ENCODE measurements at places on chromosomes 6 and 20.
A peak's percentile ranks its signal among the peaks of the same experiment; 100 is the strongest.

DNA sequence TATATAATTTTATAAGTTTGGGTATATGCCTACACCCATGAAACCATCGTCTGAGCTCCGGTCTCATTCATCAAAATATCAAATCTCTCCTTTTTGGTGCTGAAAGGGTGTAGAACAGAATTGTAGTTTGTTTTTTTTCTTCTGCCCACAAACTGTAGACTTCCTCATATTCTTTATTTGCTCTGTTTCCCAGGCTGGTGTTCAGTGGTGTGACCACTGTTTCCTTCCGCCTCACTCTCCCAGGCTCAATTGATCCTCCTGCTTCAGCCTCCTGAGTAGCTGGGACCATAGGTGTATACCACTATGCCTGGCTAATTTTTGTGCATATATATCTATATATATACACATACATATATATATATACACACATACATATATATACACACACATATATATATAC, 139.6 kb upstream of the HCRTR2 start:
- no peak for DNase-seq

- no peak for DNase-seq
These were observed 59.9 kb downstream of the KLHL31 start for GRCh38 chr6:53605543-53606235.

DNA sequence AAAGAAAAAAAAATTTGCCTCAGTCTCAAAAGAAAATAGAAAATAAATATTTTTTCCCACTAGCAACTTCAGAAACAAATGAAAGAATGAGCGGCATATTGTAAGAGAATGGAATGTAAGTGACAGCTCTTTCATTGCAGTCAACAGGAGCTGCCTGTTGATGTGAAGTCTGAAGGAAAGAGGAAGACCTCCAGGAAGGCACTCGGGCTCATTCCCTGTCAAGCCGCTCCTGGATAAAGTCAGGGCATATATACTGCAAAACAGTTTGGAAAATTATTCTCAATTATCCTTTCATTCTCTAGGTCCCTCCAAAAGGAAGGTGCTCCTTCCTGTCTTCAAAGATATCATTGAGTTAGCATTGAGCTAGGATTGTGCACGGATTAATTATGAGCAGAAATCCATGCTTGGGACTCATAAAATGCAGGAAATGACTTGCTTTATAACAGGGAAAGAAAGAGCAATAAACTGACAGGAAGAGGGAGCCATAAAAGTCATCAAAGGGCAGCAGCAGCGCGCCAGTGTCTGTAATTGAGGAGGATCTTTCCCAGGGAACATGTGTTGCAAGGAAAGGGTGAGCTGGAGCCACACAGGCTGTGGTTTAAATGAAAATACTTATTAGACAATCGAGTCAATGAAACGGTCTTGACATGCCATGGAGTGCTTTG, 218.2 kb downstream of the C6orf118 start:
- DNase-seq: no peak

GRCh38 chr20:2217857-2218539, 77.8 kb upstream of the TGM3 start:
- DNase-seq: no peak

- no peak for DNase-seq
These were observed 47.9 kb upstream of the RNF8 start for GRCh38 chr6:37305841-37306425.

- DNase-seq: no peak
These were observed 1.5 kb upstream of the SLC17A3 start for GRCh38 chr6:25875563-25875905.

DNA sequence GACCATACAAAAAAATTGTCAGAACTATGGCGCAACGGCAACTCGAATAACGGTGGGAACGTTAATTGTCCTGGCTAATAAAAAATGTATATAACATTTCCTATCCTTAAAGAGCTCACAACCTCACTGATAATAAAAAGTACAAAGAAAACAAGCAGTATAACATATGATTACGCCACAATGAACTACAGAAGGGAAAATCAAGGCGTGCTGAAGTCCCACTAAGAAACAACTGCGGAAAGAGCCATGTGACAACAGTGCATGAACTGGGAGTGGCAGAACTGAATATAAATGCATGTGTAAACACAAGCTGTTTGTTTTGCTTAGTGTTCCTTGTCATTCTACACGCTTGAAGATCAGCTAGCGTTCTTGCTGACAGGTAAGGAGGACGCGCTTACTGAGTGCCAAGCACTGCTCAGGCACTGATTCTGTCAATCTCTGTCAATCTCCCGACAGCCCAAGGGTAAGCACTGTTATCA, 466 bp upstream of the PSMB1 start:
- DNase-seq: no peak

DNA sequence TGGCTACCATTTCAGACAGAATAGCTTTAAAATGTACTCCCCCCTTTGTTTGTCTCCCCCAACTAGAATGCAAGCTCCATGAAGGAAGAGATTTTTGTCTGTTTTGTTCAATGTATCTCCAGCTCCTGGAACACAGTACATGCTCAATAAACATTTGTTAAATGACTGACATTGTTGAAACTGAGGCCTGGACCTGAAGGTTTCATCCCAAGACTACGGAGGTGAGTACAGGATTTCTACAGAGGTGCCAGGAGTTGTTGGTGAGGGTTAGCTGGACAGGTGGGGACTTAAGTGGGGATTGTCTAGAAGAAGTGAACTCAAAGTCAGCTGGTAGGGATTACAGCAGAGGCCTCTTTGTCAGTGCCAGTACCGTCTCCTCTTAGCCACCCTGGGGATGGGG, 19.4 kb downstream of the VEGFA start:
- peak; percentile 36 for DNase-seq

- DNase-seq: peak; percentile 8
These were observed 1492.5 kb downstream of the HACE1 start for GRCh38 chr6:103367212-103367611.

GRCh38 chr6:127013865-127014264, 104.6 kb upstream of the RSPO3 start:
- DNase-seq: no peak

- DNase-seq: no peak
These were observed 5.9 kb downstream of the TBX18 start for GRCh38 chr6:84758486-84758885.

GRCh38 chr6:36683145-36683655, 4.7 kb downstream of the CDKN1A start:
- DNase-seq: no peak

DNA sequence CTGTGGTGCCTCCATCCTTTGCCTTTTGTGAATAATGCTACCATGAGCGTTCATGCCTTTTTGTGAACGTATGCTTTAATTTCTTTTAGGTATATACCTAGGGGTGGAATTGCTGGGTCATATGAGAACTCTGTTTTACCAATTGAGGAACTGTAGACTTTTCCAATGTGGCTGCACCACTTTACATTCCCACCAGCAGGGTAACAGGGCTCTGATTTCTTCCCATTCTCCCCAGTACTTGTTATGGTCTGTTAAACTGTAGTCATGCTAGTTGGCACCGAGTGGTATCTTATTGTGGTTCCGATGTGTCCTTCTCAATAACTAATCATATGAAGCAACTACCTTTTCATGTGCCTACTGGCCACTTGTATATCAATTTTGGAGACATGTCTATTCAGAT, 312.1 kb downstream of the GMDS start:
- DNase-seq: no peak

DNA sequence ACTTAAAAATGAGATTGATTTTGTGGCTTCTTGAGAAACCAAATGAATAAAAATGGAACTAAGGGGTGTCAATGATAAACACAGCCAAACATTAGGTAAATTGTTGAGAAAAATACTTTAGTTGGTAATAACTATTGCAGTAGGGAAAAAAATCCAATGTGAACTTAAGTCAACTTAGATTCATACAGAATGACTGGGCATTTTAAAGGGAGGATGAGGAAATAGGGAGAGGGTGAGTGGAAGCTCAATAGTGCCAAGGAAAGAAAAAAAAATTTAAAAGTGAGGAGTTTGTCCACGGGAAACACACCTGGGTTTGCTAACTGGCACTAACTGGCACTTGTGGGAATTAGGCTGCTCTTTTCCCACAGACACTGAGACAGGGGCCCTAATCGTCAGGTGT, 26.2 kb upstream of the PGK2 start:
- no peak for DNase-seq

- no peak for DNase-seq
These were observed 68.8 kb downstream of the TMEM170B start for GRCh38 chr6:11606332-11606731.

DNA sequence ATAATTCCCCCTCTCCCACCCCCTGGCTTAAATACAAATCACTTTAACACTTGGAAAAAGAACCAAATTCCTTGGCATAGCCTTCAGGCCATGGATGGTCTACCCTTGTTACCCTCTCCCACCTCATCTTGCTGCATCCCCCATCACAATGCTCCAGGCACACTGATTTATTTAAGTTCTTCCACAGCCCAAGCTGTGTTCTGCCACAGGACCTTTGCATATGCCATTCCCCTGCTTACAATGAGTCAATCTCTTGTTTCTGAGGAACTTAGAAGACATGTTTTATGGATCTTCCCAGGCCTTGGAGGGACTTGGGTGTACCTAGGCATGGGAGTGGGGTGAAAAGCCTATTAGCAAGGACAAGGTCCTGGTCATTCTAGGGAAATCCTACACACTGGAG, 6.2 kb upstream of the MAFB start:
- no peak for DNase-seq

DNA sequence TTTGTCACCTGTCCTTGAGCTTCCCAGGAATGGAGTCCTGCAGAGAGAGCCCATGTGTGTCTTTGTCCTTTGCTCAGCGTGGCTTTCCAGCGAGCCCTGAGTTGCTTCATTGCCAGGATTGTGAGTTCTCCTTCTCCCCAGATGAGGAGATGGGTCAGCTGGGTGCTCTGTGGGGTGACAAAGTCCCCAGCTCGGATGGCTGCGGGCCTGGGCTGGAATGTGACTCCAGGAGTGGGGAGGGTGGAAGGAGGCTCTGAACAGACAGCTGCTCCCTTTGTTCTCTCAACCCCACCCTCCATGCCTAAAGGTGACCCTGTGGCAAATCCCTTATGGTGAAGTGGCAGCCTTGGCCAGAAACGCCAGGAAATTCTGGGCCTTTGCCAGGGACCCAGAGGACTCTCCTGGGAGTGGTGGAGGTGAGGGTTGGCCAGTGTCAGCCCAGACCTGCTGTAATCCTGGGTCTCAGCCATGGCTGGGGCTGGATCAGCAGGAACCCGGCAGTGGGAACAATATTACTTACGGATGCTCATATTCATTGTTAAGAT, 44.4 kb upstream of the CST5 start:
- DNase-seq: peak; percentile 46

- peak; percentile 98 for DNase-seq
These were observed 74.0 kb upstream of the MYL9 start for GRCh38 chr20:36467076-36467999.

DNA sequence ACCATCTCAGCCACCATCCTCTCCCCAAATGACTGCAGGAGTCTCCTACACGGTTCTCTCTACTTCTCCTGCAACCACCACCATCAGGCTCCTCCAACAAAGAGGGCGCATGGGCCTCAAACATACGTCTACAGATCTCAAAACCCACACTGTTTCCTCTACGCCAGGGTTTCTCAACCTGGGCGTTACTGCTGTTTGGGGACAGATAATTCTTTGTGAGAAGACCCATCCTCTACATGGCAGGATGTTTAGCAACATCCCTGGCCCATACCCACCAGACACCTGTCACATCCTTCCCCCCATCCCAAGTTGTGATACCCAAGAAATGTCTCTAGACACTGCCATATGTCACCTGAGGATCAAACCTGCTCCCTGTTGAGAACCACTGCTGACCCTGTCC, 45.0 kb downstream of the ELMO2 start:
- no peak for DNase-seq

DNA sequence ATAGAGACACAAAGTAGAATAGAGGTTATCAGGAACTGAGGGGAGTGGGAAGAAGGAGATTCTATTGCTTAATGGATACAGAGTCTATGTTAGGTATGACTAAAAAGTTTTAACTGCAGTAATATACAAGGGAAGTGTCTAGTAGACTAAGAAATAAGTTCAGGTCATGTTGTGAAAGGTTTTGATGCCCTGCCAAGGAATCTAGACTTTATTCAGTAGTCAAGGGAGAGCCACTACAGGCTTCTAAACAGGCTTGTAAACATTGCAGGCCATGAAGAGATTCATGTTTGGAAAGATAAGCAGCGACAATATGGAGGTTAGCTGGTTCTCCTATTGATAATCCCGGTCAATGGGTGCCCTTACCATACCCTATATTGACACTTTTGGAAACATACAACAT, 352.8 kb upstream of the SOX4 start:
- DNase-seq: no peak

DNA sequence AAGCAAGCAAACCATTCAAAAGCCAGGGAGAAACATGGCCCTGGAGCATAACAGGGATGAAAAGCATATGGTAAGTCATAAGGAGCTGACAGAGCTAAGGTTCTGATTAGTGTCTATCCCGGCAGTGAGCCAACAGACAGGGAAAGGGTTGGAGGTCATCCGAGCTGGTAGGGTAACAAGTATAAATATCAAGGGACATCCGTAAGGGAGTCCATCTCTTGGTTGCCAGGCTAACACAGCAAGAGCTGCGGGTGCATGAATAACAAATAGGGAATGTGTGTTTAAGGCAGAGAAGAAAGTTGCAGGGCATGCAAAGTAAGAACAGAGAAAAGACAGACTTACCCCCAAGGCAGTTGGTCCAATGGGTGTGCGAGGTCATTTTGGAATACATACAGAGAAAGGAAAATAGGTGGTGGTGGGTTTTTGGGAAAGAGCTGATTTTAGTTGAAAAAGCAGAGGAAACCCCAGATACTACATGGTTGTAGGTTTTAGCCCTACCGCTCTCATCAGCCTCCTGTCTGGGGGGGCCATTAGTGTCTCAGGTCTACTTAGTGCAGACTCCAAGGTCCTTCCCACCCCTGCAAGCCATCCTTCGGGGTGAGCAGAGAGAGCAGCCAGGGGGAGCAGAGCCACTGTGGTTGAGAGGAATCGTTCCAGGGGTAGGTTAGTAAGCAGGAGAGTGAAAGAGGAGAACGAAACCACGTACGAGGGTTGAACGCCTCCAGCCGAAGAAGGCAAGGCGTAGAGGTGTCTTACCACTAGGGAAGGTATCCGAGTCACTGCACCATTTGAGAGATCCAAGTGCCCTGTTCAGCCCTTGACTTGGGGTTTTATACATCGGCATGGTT, at the start of gene ERVFRD-1:
ERVFRD-1 (minus strand) TSS at position 805 of the 848 bp plus-strand sequence. CDS start 6,415 bp downstream, outside the sequence.
- DNase-seq: no peak

GRCh38 chr6:105389543-105389942, 13.3 kb downstream of the PREP start:
- DNase-seq: no peak

- DNase-seq: no peak
These were observed 755.9 kb downstream of the KIF16B start for GRCh38 chr20:15817351-15817750.

DNA sequence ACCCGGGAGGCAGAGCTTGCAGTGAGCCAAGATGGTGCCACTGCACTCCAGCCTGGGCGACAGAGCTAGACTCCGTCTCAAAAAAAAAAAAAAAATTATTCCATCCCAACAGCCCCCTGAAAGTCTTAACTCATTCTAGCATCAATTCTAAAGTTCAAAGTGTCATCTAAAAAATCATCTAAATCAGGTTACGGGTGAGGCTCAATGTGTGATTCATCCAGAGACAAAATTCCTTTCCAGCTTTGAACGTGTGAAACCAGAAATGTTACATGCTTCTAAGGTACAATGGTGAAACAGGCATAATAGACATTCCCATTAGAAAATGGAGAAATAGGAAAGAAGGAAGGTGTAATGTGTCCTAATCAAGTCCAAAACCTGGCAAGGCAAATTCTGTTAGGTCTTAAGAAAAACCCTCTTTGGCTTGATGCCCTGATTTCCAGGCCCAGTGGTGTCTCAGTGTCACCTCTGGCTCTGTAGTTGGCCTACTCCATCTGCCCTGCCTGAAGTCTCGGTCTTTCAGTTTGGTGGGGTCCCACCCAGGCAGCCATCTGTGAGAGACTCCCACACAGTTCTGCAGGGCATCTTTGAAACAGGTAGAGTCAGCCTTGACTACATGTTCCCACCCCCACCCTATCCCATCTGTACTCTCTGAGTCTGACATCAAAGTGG, 43.5 kb downstream of the HFE start:
- no peak for DNase-seq

All from NCI-H524 (cell line).